Fibroblast of skin of abdomen (primary cell): ENCODE measurements at places on chromosomes 1 and 21.

DNA sequence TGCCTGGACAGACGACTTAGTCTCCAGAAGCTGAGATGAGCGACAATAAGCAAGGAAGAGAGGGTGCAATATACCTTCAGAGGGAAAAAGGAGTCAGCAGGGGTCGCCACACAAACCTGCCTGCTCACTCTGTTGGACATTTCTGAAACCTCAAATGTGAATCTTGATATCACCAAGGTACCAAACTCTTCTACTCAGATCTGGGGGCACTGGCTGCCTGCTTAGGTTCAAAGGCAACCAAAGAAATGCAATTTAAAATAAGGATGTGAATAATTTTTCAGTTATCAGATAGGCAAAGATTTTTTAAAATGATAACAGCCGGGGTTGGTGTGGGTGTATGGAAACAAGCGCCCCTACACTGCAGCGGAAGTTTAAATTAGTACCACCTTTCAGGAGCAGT, 164.2 kb downstream of the HIVEP3 start:
- no peak for DNase-seq

DNA sequence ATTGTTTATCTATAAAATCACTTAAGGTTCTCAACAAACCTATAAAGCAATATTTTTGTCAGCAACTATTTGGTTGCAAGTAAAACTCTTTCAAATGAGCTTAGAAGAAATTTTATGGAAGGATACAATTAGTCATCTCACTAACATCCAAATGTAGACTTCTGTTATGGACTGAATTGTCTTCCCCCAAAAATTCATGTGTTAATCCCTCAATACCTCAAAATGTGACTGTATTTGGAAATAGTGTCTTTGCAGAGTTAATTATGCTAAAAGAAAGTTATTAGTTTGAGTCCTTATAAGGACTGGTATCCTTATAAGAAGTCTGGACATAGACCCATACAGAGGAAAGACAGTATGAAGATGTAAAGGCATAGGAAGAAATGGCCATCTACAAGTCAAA, 357.8 kb upstream of the PRMT6 start:
- DNase-seq: peak; percentile 74

DNA sequence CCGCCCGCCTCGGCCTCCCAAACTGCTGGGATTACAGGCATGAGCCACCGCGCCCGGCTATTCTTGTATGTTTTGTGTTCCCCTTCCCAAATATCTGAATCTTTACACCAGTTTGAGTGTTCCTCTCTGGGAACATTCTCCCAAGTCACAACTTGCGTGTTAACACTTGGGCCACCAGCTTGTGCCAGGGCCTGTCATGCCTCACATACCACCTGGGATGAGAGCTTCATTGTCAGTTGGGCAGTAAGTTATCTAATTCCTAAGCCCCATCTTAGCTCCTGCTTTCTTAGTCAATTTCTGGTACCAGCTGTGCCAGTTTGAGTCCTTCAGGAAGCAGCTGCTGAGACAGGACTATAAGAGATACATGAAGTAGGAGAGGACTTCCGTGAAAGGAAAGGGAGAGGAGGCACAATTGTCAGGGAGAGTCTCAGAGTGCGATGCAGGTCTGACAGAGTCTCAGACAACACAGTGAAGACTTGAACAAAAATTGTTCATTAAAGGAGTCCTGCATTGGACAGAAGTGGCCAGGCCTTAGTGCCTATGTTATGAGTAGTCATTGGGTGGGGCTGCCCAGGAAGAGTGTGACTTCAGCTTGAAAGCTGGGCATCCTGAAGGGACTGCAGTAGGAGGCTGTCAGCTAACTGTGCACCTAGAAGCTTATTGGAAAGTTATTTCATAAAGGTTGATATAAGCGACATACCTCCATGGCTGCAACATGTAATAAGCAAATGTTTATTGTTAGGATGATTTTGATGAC, 17.3 kb downstream of the ZFYVE9 start:
- DNase-seq: no peak

DNA sequence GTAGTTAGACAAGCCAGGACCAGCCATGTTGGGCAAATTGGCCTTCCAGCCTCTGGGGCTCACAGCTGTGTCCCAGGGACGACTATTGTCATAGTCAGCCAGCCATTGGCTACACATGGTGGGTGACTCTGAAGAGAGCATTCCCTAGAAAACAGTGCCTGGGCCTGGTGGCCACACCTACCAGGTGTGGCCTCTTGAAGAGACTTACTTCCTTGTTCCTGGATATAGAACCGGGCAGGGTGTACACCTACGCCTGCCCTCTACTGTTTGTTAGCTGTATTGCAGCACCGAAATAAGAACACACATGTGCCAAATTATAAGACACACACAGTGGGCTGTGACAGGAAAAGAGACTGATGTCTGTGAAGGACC, 134.6 kb upstream of the ARHGEF16 start:
- peak; percentile 57 for DNase-seq

DNA sequence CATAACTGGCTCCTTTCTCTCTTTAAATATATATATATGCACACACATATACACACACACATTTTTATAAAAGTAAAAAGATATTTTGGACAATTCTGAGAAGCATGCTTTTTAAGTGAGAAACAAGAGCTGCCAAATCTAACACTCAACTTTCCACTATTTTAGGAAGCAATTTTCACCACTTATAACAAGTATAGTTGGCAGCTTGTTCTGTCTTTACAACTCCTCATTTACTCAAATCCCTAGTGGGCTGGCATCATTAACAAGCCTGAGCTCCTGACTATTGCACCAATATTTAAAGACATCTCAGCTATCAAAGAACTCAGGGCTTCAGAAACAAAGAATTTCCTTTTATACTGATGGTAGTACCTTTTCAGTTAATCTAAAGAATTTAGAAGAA, 76.6 kb downstream of the RAB3GAP2 start:
- DNase-seq: no peak

- DNase-seq: no peak
Observed at GRCh38 chr1:204128464-204128963, 23.3 kb downstream of the ETNK2 start.

DNA sequence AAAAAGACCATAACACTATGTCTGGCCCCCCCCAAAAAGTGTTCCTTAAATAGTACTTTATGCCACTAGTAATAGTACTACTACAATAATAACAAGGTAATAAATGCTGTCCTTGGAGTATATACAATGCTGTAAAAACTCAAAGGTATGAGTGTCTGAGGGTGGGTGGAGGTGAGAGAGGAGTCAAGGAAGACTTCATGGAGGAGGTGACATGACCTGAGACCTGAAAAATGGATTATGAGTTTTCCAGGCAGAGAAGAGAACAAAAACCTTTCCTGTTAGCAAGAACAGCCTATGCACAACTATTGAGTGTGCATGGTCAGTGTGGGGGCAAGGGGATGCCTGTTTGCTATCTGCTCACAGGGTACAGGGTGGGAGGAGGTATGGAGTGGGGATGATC, 290.2 kb upstream of the USP24 start:
- no peak for DNase-seq

DNA sequence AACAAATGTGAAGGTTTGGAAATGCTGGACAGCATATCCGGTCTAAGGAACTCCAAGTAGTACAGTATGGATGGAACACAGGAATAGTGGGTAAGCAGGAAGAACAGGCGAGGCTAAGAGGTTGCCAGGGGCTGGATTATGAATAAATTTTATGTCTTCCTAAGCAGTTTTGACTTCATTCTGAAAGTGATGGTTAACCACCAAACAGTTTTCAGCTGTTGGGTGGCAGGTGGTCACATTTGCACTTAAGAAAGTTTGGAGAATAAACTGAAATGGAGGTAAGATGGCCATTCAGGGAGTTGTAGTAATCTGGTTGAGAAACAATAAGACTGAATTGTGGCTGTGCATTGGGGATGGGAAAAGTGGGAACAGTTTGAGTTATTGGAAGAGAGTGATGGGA, 83.8 kb downstream of the PRKAA2 start:
- DNase-seq: no peak

GRCh38 chr21:29669416-29669815, 270.4 kb downstream of the GRIK1 start:
- no peak for DNase-seq

GRCh38 chr1:190126728-190127127, 350.9 kb downstream of the BRINP3 start:
- no peak for DNase-seq

DNA sequence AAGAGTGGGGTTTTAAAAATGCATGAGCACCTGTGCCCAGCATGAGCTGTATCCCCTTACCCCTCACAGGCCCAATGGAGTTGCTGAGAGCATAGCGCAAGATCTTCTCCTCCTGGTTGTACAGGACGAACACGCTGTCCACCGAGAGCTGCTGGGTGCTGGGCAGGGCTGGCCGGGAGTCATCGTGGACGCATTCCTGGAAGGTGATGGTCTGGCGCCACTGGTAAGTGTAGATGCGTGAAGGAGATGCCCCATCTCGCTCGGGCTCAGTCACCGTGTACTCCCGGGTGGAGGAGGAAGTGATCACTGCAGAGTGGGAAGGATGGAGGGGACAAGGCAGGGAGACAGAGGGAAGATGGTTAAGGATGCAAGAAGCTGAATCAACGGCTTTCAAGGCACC, 39.1 kb downstream of the NID1 start:
- DNase-seq: no peak

GRCh38 chr1:206705726-206706297, 21.1 kb downstream of the MAPKAPK2 start:
- peak; percentile 13 for DNase-seq

- no peak for DNase-seq
Observed at GRCh38 chr1:115650961-115651360, 9.2 kb downstream of the VANGL1 start.
